ENCODE measurements at places on chromosomes 16 and 17.

GRCh38 chr17:58601976-58602375 lies 87.5 kb upstream of the MTMR4 start:
- no peak for DNase-seq

DNA sequence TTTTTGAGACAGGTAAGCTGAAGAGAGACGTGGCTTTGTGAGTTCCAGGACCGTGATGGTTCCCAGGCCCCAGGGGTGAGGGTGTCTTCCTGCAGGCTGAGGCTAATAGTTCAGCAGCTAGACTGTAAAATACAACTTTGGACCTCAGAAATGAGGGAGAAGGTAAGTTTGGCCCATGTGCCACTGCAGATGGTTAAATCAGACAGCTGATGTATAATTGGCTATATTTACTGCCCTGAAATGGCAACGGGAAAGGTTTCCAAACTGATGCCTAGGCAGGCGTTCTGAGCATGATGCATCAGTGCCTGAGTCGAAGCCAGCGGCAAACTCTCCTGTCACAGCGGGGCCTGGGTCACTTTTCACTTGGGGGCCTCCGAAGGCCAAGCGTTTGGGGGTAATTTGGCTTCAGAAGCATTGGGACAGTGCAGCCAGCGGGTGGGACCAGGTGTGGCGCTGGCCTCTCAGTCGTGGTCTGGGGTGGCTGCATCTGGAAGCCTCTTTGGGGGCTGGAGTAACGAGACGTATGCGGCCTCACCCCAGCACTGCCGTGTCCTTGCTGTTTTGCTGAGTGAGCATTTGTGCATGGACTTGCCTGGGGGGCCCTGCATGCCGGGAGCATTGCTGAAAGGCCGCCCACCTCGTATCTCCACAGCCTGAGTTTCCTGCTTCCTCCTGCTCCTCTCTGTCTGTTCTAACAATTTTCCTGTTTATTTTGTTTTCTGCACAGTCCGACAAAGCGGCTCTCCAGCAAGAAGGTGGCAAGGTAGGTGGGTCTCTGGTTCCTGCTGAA lies 31.2 kb upstream of the CAPN15 start:
- no peak for DNase-seq

DNA sequence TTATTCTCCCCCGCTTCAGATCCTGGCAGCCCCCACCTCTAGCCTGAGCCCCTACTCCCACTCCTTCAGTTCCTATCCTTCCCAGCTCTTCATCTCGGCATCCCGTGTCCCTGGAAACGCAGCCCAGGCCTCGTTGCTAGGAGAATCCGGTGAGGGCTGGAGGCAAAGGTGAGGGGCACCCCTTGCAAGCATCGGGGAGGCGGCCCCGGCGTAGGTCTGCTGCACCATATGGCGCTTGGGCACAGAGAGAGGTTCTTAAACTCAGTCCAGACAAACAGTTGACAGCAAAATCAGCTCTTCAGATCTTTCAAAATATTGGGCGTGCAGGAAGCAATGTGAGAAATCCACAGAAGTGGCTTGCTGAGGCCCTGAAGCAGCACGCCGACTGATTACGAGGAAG lies 15.0 kb downstream of the SLC38A8 start:
- DNase-seq = no peak

- DNase-seq = no peak
These were observed 19.5 kb downstream of the SDR42E2 start for GRCh38 chr16:22181843-22182242.

DNA sequence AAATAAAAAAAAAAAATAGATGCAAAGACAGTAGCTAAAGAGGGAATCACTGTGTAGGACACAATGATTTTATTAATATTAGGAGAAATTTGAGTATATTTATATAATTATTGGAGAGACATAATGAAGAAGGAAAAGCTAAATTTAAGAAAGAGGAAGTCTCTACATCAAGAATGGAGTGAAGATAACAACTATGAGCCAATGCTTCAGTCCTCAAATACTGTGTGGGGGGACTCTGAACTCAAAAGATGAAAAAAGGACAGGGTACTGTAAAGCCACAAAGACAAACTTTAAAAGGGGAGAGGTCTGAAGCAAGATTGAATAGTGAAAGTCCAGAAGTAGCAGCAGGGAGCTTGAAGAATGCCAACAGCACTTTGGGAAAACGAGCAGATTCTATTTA lies 44.7 kb downstream of the SKAP1 start:
- no peak for DNase-seq

GRCh38 chr16:3577302-3577752 lies at the start of gene NLRC3:
NLRC3 (minus strand) TSS chr16:3577403; CDS start chr16:3565036, 12,367 bp downstream.
- no peak for DNase-seq

GRCh38 chr16:769184-769784 lies 8.8 kb downstream of the MSLN start:
- no peak for DNase-seq

- peak; percentile 56 for DNase-seq
These were observed 2.2 kb downstream of the CYTH1 start for GRCh38 chr17:78779850-78780249.
